ENCODE measurements at places on chromosomes 3 and 15.

GRCh38 chr15:40097968-40098476, 10.7 kb downstream of the BMF start:
- no peak for ATAC-seq

DNA sequence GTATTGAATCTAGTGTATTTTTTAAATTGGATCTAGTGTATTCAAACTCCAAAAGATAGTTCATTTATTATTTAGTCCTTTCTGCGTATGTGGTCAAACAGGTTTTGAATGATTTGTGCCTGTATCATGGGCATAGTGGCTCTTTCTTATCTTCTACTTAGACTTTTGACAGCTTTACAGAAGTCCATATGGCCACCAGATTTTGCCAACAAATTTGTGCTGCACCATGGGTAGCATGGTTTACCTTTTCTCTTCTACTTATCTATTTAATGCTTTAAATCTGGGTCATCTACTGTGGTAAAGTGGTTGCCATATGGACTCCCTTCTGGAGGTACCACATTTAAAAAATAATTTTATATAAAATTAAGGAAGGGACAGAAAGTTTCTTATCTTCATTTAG, 66.9 kb upstream of the CADM2 start:
- no peak for ATAC-seq

- ATAC-seq = peak; percentile 93
Measured at GRCh38 chr15:60592371-60593169, 113.6 kb upstream of the ICE2 start.

GRCh38 chr3:187130346-187131066, 8.8 kb downstream of the RPL39L start:
- ATAC-seq = peak; percentile 91

GRCh38 chr15:59255680-59256336, 49.2 kb downstream of the LDHAL6B start:
- no peak for ATAC-seq

DNA sequence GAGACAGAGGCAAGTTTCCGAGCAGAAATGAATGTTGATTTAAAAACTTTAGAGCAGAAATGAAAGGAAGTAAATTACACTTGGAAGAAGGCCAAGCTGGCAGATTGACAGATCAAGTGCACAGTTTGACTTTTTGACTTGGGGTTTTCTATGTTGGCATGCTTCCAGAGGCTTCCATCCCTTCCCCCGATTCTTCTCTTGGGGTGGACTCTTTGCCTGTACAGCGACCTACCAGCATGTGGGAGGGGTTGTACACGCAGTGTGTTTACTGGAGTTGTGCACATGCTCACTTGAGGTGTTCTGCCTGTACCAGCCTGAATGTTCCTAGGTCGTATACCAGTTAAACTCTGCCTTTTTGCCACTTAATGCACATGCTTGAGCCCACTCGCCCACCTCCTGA, 701.5 kb upstream of the GBE1 start:
- no peak for ATAC-seq

GRCh38 chr15:77939851-77940250, 137.7 kb downstream of the TBC1D2B start:
- no peak for ATAC-seq

- ATAC-seq = no peak
Measured at GRCh38 chr3:2526926-2527325, 428.3 kb downstream of the CNTN4 start.

DNA sequence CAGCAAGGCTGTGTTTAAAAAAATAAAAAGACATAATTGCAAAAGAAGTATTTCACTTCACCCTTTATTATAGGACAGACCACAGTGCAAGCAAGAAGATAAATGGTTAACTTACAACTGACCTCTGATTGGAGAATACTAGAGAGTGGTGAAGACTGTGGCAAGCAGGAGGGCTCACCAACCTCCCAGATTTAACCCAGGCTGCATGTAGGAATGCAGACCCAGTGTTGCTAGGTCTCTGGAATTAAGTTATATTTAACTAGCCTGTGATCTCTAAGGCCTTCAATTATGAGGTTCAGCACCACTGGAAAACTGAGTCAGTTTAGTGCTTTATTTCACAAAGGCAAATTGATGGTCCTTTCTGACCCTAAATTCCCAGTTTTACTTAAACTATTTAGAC, 436.6 kb downstream of the LPP start:
- ATAC-seq = no peak

DNA sequence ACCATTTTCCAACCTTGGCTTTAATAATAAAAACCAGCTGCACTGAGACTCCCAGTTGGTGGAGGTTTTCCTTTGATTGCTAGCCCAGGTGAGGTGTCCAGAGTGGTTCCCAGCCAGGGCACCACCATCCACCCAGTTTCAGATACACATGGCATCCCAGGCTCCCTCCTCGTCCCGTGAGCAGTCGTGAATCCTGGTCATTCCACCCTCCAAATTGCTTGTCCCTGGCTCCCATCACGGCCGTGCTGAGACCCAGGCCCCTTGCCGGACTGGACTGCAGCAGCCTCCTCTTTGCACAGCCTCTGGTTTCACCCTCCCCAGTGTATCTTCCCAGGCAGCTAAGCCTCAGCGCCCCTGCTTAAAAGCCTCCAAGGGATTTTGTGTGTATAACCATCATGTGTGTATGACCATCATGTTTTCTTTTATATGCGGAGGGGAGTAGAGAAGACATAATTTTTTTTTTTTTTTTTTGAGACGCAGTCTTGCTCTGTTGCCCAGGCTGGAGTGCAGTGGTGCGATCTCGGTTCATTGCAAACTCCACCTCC, 106.3 kb downstream of the ETFA start:
- no peak for ATAC-seq

- peak; percentile 34 for ATAC-seq
Measured at GRCh38 chr3:10771486-10772270, 44.4 kb upstream of the SLC6A11 start.

DNA sequence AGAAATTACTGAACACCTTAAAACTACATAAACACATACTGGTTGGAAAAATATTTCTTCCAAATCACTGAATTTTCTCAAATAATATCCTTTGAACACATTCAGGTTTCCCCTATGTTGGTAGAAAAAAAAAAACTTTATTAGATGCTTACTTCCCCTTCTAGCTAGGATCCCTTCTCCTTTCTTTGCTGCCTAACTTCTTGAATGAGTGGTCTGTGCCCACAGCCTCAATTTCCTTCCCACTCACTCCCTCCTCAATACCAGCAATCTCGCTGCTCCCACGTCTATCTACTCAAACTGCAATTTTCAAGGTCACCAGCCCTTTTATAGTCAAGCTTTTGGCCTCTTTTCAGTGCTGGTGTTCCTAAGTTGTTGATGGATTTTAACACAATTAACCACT, 8.3 kb downstream of the CD200R1 start:
- ATAC-seq = no peak

- ATAC-seq = no peak
Measured at GRCh38 chr15:87207251-87207650, 1049.3 kb downstream of the NTRK3 start.

DNA sequence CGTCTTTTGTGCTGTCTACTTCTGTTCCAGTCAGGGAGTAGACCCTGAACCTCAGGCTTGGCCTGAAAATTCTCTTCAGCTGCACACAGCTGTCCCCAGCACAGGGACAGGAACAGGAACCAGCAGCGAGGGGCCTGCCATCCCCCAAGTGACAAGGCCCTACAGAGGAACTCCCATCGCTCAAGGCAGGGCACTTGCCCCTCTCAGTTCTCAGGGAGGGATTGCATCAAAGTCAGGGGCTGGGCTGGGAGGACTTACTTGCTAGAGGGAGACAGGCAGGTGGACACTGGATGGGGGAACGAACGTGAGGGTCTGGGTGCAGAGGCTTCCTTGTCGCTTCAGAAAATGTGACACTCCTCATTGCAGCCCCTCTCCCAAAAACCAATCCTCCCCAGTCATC, 163.6 kb downstream of the CHSY1 start:
- ATAC-seq = no peak

- ATAC-seq = peak; percentile 77
Measured at GRCh38 chr3:33980252-33980651, 181.8 kb downstream of the PDCD6IP start.

DNA sequence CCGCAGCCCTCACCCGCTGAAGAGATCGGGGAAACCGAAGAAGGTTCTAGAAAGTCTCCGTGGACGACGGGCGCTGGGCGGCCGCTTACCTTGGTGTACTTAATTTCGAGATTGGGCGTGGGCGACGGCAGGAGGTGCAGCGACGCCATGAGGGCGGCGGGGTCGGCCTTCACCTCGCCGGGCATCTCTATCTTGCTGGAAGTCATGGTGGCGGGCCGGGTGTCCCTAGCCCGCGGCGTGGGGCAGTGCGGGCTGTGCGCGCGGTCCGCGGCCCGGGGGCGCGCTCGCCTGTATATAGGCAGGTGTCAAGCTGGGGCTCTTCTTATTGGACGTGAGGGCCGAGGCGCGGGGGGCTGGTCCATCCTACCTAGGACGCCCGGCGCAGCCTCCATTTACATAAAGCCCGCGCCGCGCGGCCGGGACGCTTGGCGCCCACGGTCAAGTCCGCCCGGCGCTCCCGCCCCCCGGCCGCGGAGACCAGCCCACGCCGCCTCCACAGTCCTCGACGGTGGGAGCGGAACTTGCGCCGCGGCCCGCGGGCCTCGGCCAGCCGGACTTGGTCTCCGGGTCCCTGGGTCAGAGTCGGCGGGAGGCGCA, at the start of gene ALDH1A2:
TSS of gene ALDH1A2 (minus strand) at position 267 of the 597 bp plus-strand sequence. CDS start at position 206, 61 bp downstream.
- ATAC-seq = peak; percentile 37

- ATAC-seq = no peak
Measured at GRCh38 chr3:72977060-72977808, 19.4 kb upstream of the PPP4R2 start.
